Panc1 (cell line): ENCODE measurements at places on chromosomes 7 and 10. TPM values are rescaled to one million over a fixed set of nuclear protein-coding genes. Genes with fewer than 3 reads are reported as not detected.

The ATP6V1F gene
- 151 TPM for total RNA-seq

The GIMAP8 gene
- 0.10 TPM for total RNA-seq

GRCh38 chr10:24254180-24254579 is 45.2 kb downstream of the KIAA1217 start:
- H3K4me3 ChIP-seq = no peak overlapping the region
- DNase-seq = no peak
- H3K27ac ChIP-seq = no peak overlapping the region
- no peaks in the 10 kb centered on the region for H3K4me1 ChIP-seq
- no peaks in the 10 kb centered on the region for H3K36me3 ChIP-seq
- no peaks in the 10 kb centered on the region for H3K27me3 ChIP-seq

- no peaks in the 10 kb centered on the region for H3K4me1 ChIP-seq
- H3K36me3 ChIP-seq = no peaks in the 10 kb centered on the region
- no peaks in the 10 kb centered on the region for H3K27me3 ChIP-seq
- DNase-seq = no peak
- no peak overlapping the region for H3K27ac ChIP-seq
- H3K4me3 ChIP-seq = no peak overlapping the region
Measured at GRCh38 chr7:36062154-36062815, 90.8 kb upstream of the EEPD1 start.

The AKR1B15 gene
- total RNA-seq = not detected

DNA sequence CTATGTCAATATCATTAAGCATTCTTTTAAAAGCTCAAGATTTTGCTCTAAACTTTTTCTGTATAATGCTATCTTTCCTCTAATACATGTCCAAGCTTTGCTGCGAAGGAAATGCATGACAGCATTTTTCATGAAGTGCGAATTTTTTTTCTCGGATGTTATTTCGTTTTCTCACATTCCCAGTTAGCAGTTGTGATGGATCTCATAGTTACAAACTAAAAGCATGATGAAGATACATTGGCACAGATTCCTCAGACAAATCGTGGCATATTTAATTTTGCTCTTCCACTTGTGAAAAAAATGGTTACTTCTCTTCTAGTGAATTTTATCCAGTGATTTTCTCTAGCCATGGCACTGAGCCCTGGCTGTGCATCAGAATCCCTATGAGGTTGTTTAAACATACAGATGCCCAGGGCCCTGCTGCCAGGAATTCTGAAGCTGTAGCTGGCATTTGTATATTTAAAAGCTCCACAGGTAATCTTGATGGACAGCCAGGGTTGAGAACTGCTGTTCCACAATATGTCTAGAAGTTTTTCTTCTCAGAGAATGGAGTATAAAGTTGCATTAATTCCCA is 299.8 kb upstream of the NEBL start:
- H3K27me3 ChIP-seq = no peaks in the 10 kb centered on the region
- no peaks in the 10 kb centered on the region for H3K36me3 ChIP-seq
- H3K27ac ChIP-seq = no peak overlapping the region
- no peak overlapping the region for H3K4me3 ChIP-seq
- DNase-seq = no peak

DNA sequence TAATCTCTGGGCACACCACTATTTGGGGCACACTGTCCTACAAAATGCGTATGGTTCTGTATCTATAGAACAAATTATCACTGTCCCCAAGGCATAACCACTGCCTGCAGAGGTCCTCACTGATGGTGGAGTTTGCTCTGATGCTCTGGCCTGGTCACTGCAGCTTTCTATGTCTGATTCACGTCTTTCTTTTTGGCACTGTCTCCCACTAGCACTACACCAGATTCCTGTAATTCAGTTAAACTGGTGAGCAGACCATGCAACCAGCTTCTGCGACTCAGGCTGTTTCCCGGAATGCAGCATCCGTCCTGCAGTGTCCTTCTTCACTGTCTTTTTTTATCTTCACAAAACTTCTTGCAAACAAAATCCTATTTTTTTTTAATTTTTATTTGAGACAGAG is 112.8 kb downstream of the KLF6 start:
- no peak overlapping the region for H3K4me3 ChIP-seq
- H3K4me1 ChIP-seq = no peaks in the 10 kb centered on the region

DNA sequence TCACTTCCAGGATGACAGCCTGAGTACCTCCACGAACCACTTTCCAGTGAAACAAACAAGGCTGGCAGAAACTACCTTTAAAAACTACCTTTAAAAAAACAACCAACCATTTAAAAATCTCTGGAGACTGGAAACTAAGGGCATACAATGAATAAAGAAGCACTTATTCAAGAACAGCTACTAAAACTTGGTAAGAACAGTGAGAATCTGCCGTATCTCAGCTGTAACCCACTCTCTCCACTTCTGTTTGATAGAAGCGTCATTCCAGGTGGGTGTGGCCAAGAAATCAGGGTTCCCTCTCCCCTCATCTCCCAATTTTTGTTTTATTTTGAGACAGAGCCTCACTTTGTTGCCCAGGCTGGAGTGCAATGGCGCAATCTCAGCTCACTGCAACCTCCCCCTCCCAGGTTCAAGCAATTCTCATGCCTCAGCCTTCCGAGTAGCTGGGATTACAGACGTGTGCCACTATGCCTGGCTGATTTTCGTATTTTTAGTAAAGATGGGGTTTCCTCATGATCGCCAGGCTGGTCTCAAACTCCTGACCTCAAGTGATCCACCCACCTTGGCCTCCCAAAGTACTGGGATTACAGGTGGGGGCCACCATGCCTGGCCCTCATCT is 158.8 kb upstream of the CHST15 start:
- no peak for DNase-seq
- no peak overlapping the region for H3K4me3 ChIP-seq
- H3K36me3 ChIP-seq = no peaks in the 10 kb centered on the region

DNA sequence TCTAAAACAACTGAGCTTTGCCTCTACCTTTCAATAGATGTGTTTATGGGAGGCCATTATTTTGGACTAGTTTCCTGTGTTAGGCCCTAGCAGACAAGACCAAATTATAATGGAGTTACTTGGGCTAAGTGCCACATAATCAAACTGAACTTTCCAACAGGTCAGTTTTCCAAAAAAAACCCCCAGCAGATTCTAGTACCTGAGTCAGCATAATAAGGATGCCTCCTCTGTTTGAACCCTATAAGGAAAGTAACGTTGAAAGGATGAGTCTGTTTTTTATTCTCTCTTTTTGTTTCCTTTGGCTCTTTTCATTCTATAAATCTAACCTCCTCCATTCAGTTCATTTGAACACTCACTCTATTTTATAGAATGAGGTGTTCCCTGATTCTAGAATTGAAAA is 148.1 kb upstream of the FAM3C start:
- H3K27me3 ChIP-seq = no peaks in the 10 kb centered on the region
- peaks cover 7% of the 10 kb centered on the region; the same call in 1 of the 2 replicates for H3K4me1 ChIP-seq
- H3K27ac ChIP-seq = peak overlapping the region; percentile 63
- no peaks in the 10 kb centered on the region for H3K36me3 ChIP-seq

DNA sequence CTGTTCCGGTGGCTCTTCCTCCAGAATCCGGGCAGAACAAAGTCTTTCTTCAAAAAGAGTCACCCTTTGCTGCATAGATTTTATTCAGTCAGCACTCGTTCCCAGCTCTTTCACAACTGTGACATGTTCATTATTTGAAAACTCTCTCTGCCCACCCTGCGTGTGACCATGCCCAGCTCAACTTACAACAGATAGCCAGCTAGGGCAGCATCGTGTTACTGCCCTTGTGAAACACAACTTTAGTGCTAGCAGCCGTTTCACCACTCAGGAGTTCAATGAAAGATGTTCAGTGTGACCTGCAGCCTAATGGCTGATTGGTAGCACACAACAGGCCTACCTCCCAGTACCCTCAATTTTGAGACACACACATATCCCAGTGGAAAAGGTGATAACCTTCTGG is 57.9 kb downstream of the ZNF438 start:
- H3K27ac ChIP-seq = no peak overlapping the region
- H3K36me3 ChIP-seq = no peaks in the 10 kb centered on the region
- H3K27me3 ChIP-seq = no peaks in the 10 kb centered on the region
- H3K4me1 ChIP-seq = no peaks in the 10 kb centered on the region

DNA sequence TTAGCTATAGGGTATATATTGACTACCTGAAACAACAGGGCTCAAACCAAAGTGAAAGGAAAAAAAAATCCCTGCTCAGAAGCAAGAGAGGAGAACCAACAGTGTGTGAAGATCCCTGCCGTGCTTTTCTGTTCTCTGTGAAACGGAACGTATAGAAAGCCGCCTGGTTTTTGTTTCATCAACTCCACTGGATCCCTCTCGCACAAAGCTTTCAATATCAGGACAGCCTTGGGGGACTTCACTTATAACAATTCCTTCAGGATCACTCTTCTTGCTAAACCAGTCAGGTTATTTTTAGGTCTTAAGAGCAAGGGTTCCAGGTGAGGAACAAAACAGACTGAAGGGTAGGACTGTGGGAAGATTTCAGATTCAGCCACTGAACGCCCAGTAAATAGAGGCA is 151.1 kb upstream of the CACNA2D1 start:
- no peak overlapping the region for H3K4me3 ChIP-seq
- H3K27ac ChIP-seq = no peak overlapping the region
- DNase-seq = no peak
- H3K36me3 ChIP-seq = no peaks in the 10 kb centered on the region
- H3K4me1 ChIP-seq = no peaks in the 10 kb centered on the region

The ZNF736 gene
- total RNA-seq = 29.0 TPM

The UFSP1 gene
- total RNA-seq = 3.3 TPM

GRCh38 chr10:58647376-58648112 is 134.9 kb downstream of the BICC1 start:
- no peaks in the 10 kb centered on the region for H3K36me3 ChIP-seq
- H3K27ac ChIP-seq = no peak overlapping the region
- H3K27me3 ChIP-seq = 0 out of 2 replicates have a peak, but pooled peaks cover 3% of the 10 kb centered on the region
- no peak overlapping the region for H3K4me3 ChIP-seq

DNA sequence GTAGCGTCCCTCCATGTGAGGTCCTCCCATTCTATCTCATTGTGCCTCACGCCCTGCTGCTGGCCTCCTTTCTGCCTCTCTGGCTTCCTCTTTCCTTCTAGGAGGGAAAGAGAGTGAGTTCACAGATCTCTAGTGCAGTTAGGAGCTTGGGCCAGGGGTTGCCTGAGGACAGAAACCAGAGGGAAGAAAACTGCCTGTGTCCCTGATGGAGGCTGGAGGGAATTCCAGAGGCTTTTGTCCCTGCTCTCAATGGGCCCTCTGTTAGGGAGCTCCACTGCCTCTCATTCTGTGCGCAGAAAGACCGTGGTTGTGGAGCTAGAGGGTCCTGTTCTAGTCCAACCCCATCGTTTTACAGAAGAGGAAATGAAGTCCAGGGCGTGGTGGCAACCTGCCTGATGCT is 4.6 kb downstream of the MARVELD1 start:
- H3K4me1 ChIP-seq = peaks cover 17% of the 10 kb centered on the region
- H3K36me3 ChIP-seq = 0 out of 2 replicates have a peak, but pooled peaks cover 4% of the 10 kb centered on the region
- DNase-seq = no peak
- no peak overlapping the region for H3K4me3 ChIP-seq
- no peaks in the 10 kb centered on the region for H3K27me3 ChIP-seq

The CDC14C gene
- total RNA-seq = not detected

DNA sequence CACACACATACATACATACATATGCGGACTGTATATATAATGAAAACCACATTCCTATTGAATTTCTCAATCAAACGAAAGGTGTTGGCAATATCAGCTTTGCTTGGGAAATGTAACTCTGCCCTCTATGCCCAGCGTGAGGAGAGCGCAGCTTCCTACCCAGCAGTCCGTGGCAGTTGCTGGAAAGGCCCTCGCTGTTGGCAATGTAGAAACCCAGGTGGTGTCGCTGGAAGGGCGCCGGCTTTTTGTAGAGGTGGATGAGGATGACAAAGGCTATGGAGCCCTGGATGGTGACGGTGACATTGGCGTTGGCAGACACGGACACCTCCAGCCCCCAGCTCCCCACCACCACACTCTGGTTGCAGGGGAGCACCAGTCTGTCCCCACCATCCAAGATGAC is 100.9 kb downstream of the ITIH5 start:
- H3K4me3 ChIP-seq = no peak overlapping the region
- H3K27ac ChIP-seq = no peak overlapping the region
- no peak for DNase-seq
- no peaks in the 10 kb centered on the region for H3K36me3 ChIP-seq
- H3K27me3 ChIP-seq = no peaks in the 10 kb centered on the region; the same call in 1 of the 2 replicates
- H3K4me1 ChIP-seq = no peaks in the 10 kb centered on the region

- H3K4me1 ChIP-seq = no peaks in the 10 kb centered on the region
- no peaks in the 10 kb centered on the region for H3K27me3 ChIP-seq
- no peak for DNase-seq
Measured at GRCh38 chr10:47441938-47442337, 42.0 kb downstream of the ANXA8 start.

The RSU1 gene
- total RNA-seq = 55.6 TPM

- no peaks in the 10 kb centered on the region for H3K27me3 ChIP-seq
- H3K4me1 ChIP-seq = no peaks in the 10 kb centered on the region
- no peaks in the 10 kb centered on the region for H3K36me3 ChIP-seq
Measured at GRCh38 chr7:49487830-49488140, 285.7 kb upstream of the VWC2 start.

- no peaks in the 10 kb centered on the region for H3K27me3 ChIP-seq
- no peaks in the 10 kb centered on the region for H3K36me3 ChIP-seq
- no peaks in the 10 kb centered on the region for H3K4me1 ChIP-seq
- no peak overlapping the region for H3K4me3 ChIP-seq
- DNase-seq = no peak
Measured at GRCh38 chr10:116403740-116404250, 23.9 kb upstream of the PNLIPRP3 start.

- DNase-seq = no peak
- no peaks in the 10 kb centered on the region; the same call in 1 of the 2 replicates for H3K27me3 ChIP-seq
- no peak overlapping the region for H3K4me3 ChIP-seq
- no peak overlapping the region for H3K27ac ChIP-seq
Measured at GRCh38 chr7:106332201-106332600, 47.4 kb upstream of the NAMPT start.

The ZNF488 gene
- total RNA-seq = 11.8 TPM

The HOXA4 gene
- 0.39 TPM for total RNA-seq
